Natural killer cell treated with Interleukin-12 subunit alpha and Interleukin-12 subunit beta and Interleukin-15 and Interleukin-18, amount 100 ng/mL, for 72 hours (primary cell): ENCODE measurements at places on chromosomes 2 and 18. TPM values are rescaled to one million over a fixed set of nuclear protein-coding genes. Genes with fewer than 3 reads are reported as not detected.

- H3K36me3 ChIP-seq: no peaks in the 10 kb centered on the region
- no peak overlapping the region for H3K4me3 ChIP-seq
- H3K27me3 ChIP-seq: peaks cover 22% of the 10 kb centered on the region
- no peak overlapping the region for H3K27ac ChIP-seq
- H3K4me1 ChIP-seq: no peaks in the 10 kb centered on the region
- no peak for DNase-seq
These were observed 108.3 kb downstream of the MTCL1 start for GRCh38 chr18:8813611-8814010.

- no peak for DNase-seq
- no peaks in the 10 kb centered on the region for H3K36me3 ChIP-seq
- peaks cover 3% of the 10 kb centered on the region for H3K4me1 ChIP-seq
- H3K27me3 ChIP-seq: no peaks in the 10 kb centered on the region
- no peak overlapping the region for H3K27ac ChIP-seq
These were observed 278.4 kb downstream of the TMX3 start for GRCh38 chr18:68436485-68436884.

DNA sequence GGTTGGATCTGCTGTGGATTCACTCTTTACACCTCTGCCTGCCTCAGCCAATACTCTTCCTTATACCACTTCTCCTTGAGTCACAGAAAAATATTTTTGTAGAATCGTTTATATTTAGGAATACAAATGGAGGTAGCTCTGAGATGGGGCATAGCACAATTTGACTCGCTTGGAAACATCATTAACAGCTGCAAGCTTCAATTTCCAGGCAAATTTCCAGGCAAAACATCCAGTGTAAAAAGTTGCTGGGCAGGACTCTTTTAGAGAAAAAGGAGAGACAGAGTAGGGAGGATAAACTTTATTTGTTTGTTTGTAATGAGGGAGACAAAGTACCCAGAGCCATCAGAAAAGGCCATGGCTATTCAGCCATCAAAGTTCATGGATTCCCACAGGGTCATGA, 74.4 kb upstream of the SOX11 start:
- no peaks in the 10 kb centered on the region for H3K36me3 ChIP-seq
- no peaks in the 10 kb centered on the region for H3K4me1 ChIP-seq
- DNase-seq: no peak
- no peak overlapping the region for H3K4me3 ChIP-seq
- H3K27ac ChIP-seq: no peak overlapping the region

DNA sequence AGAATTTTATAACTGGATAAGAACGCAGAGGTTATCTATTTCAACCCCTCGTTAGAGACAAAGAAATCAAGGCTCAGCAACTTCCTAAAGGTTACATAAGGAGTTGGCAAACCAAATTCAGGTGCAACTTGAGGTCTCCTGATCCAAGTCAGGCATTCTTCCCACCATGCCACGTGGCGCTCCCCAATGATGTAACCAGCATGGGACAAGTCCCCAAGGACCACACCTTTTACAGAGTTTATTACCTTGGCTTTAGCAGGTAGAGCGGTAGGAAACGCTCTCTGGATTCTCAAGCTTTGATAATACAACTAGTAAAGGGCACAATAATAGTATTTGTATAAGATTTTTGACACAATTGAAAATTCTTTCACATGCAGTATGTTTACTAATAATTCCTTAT, 26.7 kb upstream of the MBOAT2 start:
- H3K27ac ChIP-seq: no peak overlapping the region
- no peak overlapping the region for H3K4me3 ChIP-seq
- H3K36me3 ChIP-seq: no peaks in the 10 kb centered on the region
- H3K27me3 ChIP-seq: peaks cover 24% of the 10 kb centered on the region
- no peak for DNase-seq

GRCh38 chr2:16869711-16870110, 204.1 kb upstream of the CYRIA start:
- H3K4me3 ChIP-seq: no peak overlapping the region
- no peak overlapping the region for H3K27ac ChIP-seq
- H3K27me3 ChIP-seq: no peaks in the 10 kb centered on the region

DNA sequence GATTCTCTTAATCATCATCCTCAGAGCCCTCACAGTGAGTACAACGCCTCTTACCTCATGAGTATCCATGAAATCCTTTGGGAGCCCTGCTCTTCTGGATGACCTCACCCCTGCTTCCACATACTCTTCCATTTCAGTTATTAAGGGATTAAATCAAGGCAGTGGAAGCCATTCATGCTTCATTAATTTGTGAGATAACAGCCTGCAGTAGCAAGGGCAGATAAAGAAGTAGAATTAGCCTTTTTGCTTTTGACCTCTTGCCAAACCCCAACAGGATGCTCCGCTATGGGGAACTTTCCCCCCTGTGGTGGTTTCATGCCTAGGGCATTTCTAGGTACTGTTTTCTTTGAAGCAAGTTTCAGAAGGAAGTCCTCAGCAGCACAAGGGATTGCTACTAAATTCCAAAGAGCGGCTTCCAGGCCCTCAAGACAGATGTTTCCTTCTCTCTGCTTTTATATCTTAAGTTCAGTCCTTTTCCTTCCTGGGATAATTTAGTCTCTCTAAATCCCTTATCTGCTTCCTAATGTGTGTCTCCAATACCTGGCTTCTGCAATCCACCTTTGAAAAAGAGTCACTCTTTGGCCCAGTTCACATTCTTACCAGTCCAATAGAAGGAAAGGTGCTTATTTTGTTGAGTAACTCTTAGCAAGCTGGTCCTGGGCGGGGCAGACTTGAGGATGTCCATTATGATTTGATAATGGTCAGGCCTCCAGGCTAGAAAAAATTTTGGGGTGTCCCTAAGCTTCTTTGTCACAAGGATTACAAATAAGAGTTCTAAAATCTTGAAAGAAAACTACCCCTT, 76.9 kb downstream of the MYO1B start:
- DNase-seq: no peak
- H3K4me3 ChIP-seq: no peak overlapping the region
- no peak overlapping the region for H3K27ac ChIP-seq
- H3K4me1 ChIP-seq: peaks cover 14% of the 10 kb centered on the region
- peaks cover 28% of the 10 kb centered on the region for H3K27me3 ChIP-seq

DNA sequence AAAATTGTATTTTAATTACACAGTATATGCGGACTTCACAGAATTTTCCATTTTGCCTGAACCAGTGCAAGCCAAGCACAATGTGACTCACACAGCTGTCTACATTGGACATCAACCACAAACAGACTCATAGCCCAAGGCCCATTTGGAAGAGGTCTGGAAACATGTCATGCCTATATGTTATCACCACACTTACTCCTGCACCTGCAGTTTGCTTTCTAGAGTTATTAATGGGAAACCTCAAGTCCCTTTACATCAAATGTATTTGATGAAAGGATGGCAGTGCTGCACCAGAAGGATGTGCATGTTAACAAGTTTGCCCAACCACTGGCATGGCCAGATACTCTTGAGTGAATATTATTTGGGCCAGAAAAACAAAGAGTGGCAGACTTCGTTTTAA, 548.9 kb upstream of the CDH2 start:
- H3K4me1 ChIP-seq: no peaks in the 10 kb centered on the region
- H3K27me3 ChIP-seq: no peaks in the 10 kb centered on the region
- no peak for DNase-seq
- no peak overlapping the region for H3K4me3 ChIP-seq

GRCh38 chr2:152176113-152176714, 651 bp upstream of the STAM2 start:
- H3K4me1 ChIP-seq: peaks cover 23% of the 10 kb centered on the region
- H3K36me3 ChIP-seq: no peaks in the 10 kb centered on the region
- peak overlapping the region; percentile 100 for H3K27ac ChIP-seq

DNA sequence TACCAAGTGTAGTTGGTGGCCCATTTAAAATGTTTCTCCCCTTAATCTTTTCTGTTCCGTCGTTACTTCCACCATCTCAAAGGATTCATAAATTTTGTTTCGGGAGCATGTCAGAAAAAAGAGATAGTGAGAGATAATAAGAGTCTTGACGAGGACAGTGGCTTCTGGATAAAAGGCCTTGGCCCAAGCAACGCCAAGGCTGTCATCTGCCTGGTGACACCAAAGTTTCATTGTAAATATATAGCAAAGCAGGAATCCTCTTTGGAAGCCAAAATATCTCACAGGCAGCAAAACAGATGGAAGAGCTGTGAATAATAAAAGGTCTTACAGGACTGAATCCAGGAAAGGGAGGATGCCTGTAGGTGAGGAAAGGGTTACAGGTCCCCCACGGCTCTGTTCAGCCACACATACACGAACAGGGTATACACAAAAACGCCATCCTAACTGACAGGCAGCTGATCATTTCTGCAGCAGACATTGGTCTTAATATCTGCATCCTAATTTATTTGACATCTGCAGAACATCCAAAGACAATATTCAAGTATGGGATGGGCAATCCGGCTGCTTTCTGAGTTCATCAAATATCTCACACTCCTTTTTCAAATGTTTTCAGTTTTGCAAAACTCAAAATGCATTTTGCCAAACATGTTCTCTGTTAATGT, 382.8 kb downstream of the OSR1 start:
- H3K36me3 ChIP-seq: peaks cover 4% of the 10 kb centered on the region
- no peaks in the 10 kb centered on the region for H3K4me1 ChIP-seq
- H3K27ac ChIP-seq: no peak overlapping the region

- DNase-seq: no peak
- H3K4me3 ChIP-seq: no peak overlapping the region
- H3K27me3 ChIP-seq: no peaks in the 10 kb centered on the region
- no peak overlapping the region for H3K27ac ChIP-seq
These were observed 15.2 kb downstream of the MMADHC start for GRCh38 chr2:149572102-149572953.

- peaks cover 6% of the 10 kb centered on the region for H3K36me3 ChIP-seq
- H3K27ac ChIP-seq: no peak overlapping the region
- DNase-seq: no peak
These were observed 1934.7 kb upstream of the CELF4 start for GRCh38 chr18:39500306-39500705.

- H3K4me1 ChIP-seq: peaks cover 15% of the 10 kb centered on the region
- no peak overlapping the region for H3K4me3 ChIP-seq
- DNase-seq: peak; percentile 79
- H3K27ac ChIP-seq: no peak overlapping the region
These were observed 6.9 kb upstream of the STAT1 start for GRCh38 chr2:191020742-191021381.

GRCh38 chr2:55976681-55977080, 53.1 kb upstream of the EFEMP1 start:
- no peaks in the 10 kb centered on the region for H3K27me3 ChIP-seq
- no peak overlapping the region for H3K4me3 ChIP-seq
- DNase-seq: no peak
- no peak overlapping the region for H3K27ac ChIP-seq
- no peaks in the 10 kb centered on the region for H3K36me3 ChIP-seq

- peaks cover 4% of the 10 kb centered on the region for H3K36me3 ChIP-seq
- peaks cover 17% of the 10 kb centered on the region for H3K27me3 ChIP-seq
- no peak overlapping the region for H3K4me3 ChIP-seq
- DNase-seq: no peak
- H3K4me1 ChIP-seq: peaks cover 5% of the 10 kb centered on the region
- H3K27ac ChIP-seq: no peak overlapping the region
These were observed 112.5 kb downstream of the ATL2 start for GRCh38 chr2:38264396-38265221.

DNA sequence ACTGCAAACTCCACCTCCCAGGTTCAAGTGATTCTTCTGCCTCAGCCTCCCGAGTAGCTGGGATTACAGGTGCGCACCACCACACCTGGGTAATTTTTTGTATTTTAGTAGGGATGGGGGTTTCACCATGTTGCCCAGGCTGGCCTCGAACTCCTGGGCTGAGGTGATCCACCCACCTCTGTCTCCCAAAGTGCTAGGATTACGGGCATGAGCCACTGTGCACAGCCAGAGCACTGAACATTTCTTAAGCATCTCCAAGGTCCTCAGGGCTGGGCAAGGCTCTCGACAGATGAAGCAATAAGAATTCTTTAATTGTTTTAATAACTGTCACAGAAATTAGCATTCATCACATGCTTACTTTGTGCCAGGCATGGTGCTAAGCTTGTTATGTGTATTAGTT, 4.1 kb downstream of the ATOH8 start:
- no peaks in the 10 kb centered on the region for H3K36me3 ChIP-seq
- no peak overlapping the region for H3K4me3 ChIP-seq
- no peak for DNase-seq
- peaks cover 5% of the 10 kb centered on the region for H3K4me1 ChIP-seq
- no peak overlapping the region for H3K27ac ChIP-seq

DNA sequence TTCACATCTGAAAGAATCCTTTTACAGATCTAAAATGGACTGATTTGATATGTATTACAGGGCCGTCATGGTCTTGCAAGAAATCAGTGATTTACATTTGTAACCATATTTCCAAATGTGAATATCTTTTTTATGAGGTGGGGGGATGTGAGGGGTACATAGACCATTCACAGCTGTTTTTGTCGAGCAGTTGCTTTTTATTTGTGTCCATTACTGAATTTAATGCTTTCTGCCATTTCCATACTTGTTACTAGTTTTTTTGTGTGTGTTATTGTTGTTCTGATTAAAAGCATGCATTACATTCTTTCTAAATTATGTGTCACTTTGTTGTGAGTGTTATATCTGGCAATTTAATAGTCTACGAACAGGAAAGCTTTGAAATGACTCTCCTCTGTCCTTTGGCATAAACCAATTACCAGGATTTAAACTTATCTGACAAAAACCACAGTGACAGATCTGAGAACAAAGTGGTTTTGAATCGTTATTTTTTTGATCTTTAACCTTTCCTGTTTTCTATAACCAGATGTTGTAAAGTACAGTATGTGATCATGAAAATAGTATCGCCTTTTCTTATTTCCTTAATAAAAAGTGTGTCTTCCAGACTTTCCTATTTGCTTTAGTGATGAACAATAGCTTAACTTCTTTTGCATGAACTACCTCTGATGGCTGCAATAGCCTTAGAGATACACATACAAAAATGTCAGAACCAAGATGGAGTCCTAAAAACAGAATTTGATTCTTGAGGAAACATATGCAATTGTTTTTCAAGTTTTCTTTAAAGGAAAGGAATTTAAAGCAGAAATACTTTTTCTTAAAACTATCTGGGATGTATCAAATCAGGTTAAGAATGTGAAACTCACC, 354.2 kb upstream of the ACVR2A start:
- no peaks in the 10 kb centered on the region for H3K36me3 ChIP-seq
- H3K27me3 ChIP-seq: no peaks in the 10 kb centered on the region
- no peak for DNase-seq

GRCh38 chr2:167859676-167860075, 387.7 kb downstream of the STK39 start:
- H3K36me3 ChIP-seq: no peaks in the 10 kb centered on the region
- no peak overlapping the region for H3K27ac ChIP-seq

GRCh38 chr2:34123996-34124785, 525.1 kb upstream of the FAM98A start:
- no peak overlapping the region for H3K4me3 ChIP-seq
- H3K4me1 ChIP-seq: no peaks in the 10 kb centered on the region
- DNase-seq: no peak
- H3K27me3 ChIP-seq: no peaks in the 10 kb centered on the region
- H3K27ac ChIP-seq: no peak overlapping the region
- H3K36me3 ChIP-seq: no peaks in the 10 kb centered on the region

- peaks cover 14% of the 10 kb centered on the region for H3K36me3 ChIP-seq
- no peak overlapping the region for H3K27ac ChIP-seq
- peaks cover 31% of the 10 kb centered on the region for H3K4me1 ChIP-seq
- H3K4me3 ChIP-seq: no peak overlapping the region
- no peak for DNase-seq
These were observed 6.3 kb upstream of the ID2 start for GRCh38 chr2:8675543-8675942.

GRCh38 chr2:160482673-160483072, 10.9 kb downstream of the RBMS1 start:
- H3K4me3 ChIP-seq: no peak overlapping the region

The ASB18 gene
- total RNA-seq: not detected

The CDH7 gene
- total RNA-seq: not detected

The CHRND gene
- total RNA-seq: not detected

The ALK gene
- total RNA-seq: not detected

The DUSP2 gene
- 52.0 TPM for total RNA-seq

The WBP1 gene
- total RNA-seq: 28.6 TPM

The RFTN2 gene
- total RNA-seq: not detected

The CLEC4F gene
- total RNA-seq: 8.9 TPM

The SCN7A gene
- total RNA-seq: not detected

The CAD gene
- 50.6 TPM for total RNA-seq

The CHRNG gene
- total RNA-seq: not detected
